Hematopoietic multipotent progenitor cell (in vitro differentiated cells): ENCODE measurements at places on chromosomes 2 and 18.

DNA sequence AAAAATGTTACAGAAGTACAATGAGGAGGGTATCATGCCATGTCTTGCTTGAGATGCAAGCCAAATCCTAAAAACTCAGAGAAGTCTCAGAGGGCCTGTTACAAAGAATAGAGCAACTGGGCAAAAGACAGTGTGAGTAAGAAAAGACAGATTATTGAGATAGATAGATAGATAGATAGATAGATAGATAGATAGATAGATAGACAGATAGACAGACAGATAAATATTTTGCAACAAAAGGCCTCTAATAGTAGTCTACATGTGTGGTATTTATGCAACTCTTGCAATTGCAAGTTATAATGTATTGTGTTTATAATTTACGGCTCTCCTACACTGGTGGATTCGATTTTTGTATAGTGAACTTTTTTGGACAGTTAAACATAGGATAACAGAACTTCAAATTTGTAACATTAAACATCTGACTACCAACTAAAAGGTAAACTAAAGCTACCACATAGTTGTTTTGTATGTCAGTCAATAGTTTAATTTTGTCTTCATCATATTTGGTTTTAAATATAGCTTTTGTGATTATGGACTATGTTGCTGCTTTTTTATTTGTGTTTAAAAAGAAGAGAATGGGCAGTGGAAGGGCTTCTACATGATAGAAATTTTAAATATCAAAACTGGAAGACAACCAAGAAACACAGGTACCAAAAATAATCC lies 740.7 kb upstream of the LRRTM4 start:
- DNase-seq, result no peak

- DNase-seq, result no peak
Measured at GRCh38 chr18:58996131-58996641, 131.5 kb downstream of the ZNF532 start.

DNA sequence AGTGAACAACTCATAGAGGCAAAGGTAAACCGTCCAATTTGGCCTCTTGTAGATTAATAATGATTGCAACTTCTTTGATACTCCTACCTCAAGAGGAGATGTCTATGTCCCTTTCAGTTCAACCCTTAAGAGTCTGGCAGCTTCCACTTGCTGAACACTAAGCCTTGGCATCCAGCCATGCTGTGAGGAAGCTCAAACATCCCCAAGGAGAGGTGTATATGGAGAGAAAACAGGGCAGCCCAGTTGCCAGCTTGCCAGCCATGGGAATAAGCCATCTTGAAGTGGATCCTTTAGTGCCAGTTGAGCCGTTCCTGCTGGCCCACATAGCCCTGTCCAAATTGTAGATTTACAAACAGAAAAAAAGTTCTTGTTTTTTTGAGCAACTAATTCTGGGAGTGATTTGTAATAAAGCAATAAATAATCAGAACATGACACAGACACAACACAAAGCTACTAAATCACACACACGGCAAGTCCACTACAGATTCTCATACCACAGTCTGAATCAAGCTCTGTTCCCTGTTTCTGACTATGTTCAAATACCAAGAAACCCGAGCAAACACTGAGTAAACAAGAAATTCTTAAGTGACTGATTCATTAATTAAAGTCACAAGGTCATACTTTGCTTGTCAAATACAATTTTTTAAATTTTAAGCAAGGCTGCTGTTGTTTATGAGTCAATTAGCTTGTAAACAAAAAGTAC lies 96.1 kb downstream of the PID1 start:
- no peak for DNase-seq

GRCh38 chr2:121489911-121490583 lies 40.6 kb upstream of the RNU4ATAC start:
- DNase-seq, result no peak

GRCh38 chr2:238161291-238162051 lies 2.7 kb downstream of the ERFE start:
- DNase-seq, result no peak

- no peak for DNase-seq
Measured at GRCh38 chr2:240303896-240304745, 131.3 kb upstream of the GPC1 start.

GRCh38 chr2:66433945-66434678 lies 813 bp upstream of the MEIS1 start:
- DNase-seq, result peak; percentile 66

GRCh38 chr2:205646680-205647079 lies 35.6 kb upstream of the NRP2 start:
- no peak for DNase-seq

GRCh38 chr2:186526281-186526680 lies 40.2 kb downstream of the ZC3H15 start:
- no peak for DNase-seq

- no peak for DNase-seq
Measured at GRCh38 chr2:126317790-126318431, 338.0 kb upstream of the GYPC start.

- DNase-seq, result no peak
Measured at GRCh38 chr2:150989969-150990368, 271.7 kb downstream of the RBM43 start.

- DNase-seq, result no peak
Measured at GRCh38 chr18:44179693-44180092, 501.0 kb upstream of the SETBP1 start.

- DNase-seq, result no peak
Measured at GRCh38 chr18:5462227-5462626, 81.6 kb downstream of the EPB41L3 start.
